ENCODE measurements at places on chromosomes 7 and 10.

DNA sequence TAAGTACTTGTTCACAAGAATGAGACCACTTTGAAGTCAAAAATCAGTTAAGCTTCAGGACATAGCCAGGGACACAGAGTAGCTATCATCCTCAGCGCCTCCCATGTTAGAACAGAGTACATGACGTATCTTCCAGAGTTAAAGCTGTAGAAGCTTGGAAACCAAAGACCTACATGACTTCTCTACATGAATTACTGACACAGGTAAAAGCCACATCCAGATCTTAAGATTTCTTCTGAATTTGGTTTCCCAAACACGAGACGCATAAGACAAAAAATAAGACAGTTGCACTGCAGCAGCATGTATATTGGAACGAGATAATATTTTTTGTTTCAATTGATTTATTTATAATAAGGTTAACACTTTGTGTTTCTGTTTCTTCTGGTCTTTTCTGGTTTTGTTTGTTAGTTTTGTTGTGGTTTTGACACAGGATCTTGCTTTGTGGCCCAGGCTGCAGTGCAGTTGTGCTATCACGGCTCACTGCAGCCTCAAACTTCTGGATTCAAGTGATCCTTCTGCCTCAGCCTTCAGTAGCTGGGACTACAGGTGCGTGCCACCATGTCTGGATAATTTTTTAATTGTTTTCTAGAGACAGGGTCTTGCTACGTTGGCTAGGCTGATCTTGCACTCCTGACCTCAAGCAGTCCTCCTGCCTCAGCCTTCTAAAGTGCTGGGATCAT lies 10.2 kb upstream of the EPC1 start:
- no peak for DNase-seq

- DNase-seq, result no peak
Observed at GRCh38 chr7:33905389-33906032, at the start of gene BMPER. Gene BMPER, plus strand, starts transcription at chr7:33905539. Its CDS starts 75 bp downstream, at chr7:33905614.

DNA sequence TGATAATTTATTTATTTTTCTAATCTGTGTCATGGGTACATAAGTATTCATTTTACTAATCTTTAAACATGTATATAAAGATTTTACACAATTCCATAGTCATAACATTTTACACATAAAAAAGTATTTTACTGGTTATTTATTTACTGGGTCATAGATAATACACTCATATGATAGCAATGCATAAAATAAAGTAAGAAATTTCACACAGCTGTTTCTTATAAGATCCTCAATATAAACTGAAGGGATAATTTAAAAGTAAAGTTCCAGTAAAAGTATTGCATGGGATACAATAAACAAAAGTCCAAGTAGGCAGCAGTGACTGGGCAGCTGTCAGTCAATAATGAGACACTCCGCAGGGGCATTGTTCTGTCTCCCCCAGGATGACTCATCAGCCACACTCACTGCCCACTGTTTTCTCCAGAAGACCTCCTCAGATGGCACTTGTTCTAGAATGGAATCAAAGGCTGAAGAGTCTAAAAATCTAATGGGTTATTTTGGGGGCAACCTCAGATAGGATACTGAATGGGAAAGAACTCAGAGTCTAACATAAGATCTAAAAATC lies 32.7 kb downstream of the DPY19L1 start:
- no peak for DNase-seq

DNA sequence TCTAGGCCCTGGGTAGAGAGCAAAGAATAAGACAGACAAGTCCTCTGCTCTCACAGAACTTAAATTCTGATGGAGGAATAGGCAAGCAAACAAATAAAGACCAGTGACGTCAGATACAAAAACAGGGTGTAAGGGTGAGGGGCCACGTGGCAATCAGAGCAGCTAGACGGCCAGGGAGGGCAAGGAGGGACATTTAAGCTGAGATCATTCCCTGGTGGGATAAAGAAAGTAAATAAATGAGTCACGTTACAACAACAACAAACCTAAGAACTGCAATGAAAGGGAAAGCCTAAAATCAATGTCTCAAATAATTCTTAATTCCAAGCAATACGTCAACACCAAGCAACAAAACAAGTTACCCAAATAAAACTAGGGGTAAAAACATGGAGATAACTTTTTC lies 21.8 kb downstream of the STN1 start:
- DNase-seq, result no peak

DNA sequence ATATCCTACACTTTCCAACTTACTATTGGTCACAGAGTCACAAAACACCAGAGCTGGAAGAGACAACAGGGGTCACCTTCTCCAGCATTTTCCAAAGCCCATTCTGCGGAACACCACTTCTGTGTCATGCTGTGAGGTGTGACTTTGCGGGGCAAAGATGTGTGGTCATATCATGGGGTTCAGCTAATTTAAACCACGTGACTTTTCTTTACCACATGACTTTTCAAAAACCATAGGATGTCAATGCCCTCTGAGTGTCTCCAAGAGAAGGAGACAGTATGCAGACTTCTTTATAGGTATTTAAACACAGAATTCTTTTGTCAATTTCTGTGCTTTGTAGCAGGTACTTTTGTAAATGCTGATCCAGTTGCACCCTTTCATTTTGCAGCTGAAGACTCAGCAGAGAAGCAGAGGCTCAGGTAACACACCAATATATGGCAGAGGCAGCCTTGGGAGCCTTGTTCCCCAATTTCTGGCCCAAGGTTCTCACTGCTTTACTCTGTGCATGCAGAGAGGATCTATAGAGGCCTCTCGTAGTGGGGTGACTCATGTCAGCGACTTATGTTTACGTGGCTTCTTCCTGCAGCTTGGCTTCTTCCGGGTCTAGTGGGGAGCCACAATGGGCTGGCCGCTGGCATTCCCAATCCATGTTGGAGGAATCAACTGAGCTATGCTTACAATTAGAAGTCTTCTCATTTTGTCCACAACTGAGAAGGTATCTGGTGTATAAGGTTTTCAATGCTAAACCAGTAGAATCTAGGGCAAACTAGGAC lies 104.0 kb upstream of the RHOBTB1 start:
- DNase-seq, result no peak

- no peak for DNase-seq
Observed at GRCh38 chr7:120505770-120506169, 232.8 kb downstream of the KCND2 start.

GRCh38 chr10:34764472-34764946 lies 50.6 kb downstream of the PARD3 start:
- no peak for DNase-seq

- DNase-seq, result no peak
Observed at GRCh38 chr7:147523056-147523455, 1067.5 kb upstream of the C7orf33 start.

- DNase-seq, result no peak
Observed at GRCh38 chr7:40879941-40880543, 745.2 kb downstream of the SUGCT start.

- no peak for DNase-seq
Observed at GRCh38 chr7:86339051-86339450, 304.7 kb upstream of the GRM3 start.

- no peak for DNase-seq
Observed at GRCh38 chr7:26497801-26498596, 206.3 kb downstream of the SNX10 start.

DNA sequence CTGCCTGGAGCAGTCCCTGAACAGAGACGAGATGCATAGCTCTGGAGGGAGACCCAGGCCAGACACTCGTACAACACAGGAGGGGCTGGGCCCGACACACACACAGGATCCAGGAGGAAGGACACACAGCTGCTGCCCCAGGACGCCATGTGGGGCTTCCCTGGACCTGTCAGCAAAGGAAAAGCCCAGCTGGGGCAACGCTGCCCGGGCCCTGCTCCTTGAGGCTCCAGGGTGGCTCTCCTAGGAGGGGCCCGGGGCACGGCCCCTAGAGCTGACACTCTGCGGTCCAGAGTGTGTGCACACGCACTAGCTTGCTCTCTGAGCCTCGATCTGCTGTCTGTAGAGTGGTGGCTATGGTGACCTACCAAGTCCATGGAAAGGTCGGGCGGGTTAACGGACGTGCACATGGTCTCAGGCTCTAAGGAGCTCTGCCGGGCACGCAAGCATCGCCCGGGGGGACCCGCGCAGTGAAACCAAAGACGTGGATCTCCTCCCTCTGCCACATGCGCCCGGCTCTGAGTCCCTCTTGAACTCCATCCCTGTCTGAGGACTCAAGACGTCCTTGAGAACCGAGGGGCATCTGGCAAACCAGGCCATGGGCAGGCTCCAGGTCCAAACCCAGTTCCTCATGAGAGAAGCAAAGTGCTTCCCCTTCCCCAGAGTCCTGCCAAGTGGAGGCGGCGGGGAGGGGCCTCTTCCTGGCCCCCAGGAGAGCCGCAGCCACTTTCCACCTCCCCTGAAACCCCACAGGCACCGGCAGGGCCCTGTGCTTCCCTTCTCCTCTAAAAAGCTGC lies 279.0 kb downstream of the ELFN1 start:
- DNase-seq, result no peak

- DNase-seq, result no peak
Observed at GRCh38 chr7:119408596-119408995, 864.4 kb upstream of the KCND2 start.

DNA sequence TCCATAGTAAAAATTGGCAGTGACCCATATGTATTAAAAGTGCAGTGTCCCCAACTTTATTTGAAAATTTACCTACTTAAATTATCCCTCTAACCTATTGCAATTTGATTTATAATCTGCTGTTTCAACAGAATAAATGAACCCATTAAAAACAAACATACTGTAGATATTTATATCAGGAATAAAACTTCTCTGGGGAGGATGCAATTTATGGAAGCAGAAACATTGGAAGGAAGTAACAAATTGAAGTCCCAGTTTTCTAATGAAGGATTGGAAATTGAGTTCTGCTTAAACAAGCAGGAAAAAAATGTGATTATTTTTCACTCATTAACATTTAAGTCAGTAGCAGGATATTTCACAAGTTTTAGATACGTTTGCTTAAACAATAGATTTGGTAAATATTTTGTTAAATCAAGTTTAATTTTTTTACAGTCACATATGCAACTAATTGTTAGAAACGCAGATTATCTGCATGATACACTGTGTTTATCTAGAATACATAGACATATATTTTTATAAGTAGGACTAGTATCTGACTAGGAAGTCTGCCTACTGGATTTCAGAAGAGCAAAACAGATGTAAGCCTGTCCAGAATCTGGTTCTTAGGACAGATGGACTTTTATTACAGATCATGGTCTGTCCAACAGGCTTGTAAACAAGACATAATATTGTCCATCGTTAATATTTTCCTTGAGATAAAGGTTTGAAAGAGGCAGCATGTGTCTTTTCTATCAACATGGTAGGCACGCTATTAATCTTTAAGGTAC lies 5.3 kb downstream of the AGMO start:
- DNase-seq, result no peak
